ENCODE measurements at places on chromosomes 3 and 15.
A peak's percentile ranks its signal among the peaks of the same experiment; 100 is the strongest.

- DNase-seq = no peak
Observed at GRCh38 chr15:59952960-59953359, 51.2 kb upstream of the FOXB1 start.

DNA sequence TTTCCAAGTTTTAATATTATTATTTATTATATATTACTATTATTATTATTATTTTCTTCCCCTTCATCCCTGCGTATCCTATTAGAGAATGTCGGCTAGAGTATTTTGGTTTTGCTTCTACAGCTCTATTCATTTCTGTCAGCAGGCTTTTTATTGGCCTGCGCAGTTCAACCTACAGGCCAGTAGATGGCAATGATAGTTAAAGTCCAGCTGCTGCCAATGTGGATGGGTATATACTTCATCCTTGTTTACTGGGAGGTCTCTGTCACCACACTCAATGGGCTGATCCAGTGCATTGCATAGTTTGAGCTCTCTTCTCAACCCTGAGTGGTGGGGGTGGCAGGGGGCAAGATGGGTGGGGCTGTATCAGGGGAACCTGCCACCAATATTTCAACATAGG is 799.8 kb downstream of the NSUN3 start:
- no peak for DNase-seq

DNA sequence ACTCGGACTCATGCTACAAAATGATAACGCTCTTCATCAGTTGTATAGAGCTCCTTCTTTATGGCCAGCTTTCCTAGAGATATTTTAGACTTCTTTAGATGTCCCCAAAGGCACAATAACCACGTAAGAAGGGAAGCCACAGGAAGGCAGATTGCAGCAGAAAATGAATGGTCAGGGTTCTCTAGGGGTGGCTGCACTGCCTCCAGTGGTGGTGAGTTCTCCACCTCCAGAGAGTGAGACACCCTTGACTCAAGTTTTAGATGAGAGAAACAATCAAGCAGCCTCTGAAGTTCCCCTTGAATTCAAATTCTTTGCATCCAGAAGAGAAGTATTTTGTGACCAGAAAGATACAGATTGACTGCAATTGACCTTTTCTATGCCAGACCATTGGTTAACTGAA is 191.5 kb downstream of the TP63 start:
- no peak for DNase-seq

DNA sequence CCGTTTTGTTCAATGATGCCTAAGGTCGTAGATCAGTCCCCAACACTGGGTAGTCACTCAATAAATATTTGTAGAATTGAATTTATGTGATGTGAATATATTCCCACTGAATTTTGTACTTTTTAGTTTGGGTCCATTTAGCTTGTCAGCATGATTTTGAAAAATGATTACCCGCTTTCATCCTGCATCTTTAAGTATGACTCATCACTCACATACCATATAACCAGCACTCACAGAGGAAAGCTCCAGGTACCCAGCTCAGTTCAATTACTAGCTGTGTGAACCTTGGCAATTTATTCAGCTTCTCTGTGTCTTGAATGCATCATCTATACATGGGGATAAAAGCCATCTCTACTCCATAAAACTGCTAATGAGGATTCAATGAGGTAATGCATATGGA is 2.2 kb upstream of the MLF1 start:
- no peak for DNase-seq

GRCh38 chr3:12585181-12585580 is 28.3 kb downstream of the MKRN2 start:
- no peak for DNase-seq

DNA sequence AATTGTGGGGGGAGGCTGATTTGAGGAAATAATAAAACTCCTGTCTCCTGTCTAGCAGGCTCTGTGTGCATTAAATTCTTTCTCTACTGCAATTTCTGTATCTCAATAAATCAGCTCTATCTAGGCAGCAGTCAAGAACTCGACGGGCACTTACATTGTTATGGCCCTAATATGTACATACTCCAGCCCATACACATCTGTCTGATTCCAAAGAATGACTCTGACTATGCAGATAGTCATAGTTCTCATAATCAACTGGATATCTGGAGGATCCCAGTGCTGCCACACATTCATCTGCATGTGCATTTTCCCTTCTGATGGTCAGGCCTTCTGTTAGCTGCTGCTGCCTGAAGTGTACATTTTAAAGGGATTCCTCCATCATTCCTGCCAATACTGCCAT is 114.6 kb downstream of the GABRB3 start:
- DNase-seq = no peak

GRCh38 chr3:121943431-121943830 is 49.2 kb downstream of the SLC15A2 start:
- DNase-seq = no peak

- no peak for DNase-seq
Observed at GRCh38 chr15:90749754-90750153, 32.6 kb downstream of the BLM start.

DNA sequence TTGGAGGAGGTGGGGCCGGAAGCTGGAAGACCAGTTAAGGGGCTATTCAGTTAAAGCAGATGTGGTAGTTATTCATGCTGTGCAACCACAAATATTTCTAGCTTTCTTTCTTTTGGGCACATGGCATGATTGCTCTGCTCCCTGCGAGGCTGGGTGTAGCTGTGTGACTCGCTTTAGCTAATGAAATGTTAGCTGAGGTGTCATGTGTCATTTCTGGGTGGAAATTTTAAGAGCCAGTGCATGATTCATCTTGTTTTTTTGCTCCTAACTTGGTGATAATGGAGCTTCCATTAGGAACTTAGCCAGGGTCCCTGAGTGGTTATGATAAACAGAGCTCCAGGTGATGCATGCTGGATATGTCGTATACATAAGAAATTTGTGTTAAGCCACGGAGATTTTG is 300.6 kb downstream of the SATB1 start:
- DNase-seq = no peak

DNA sequence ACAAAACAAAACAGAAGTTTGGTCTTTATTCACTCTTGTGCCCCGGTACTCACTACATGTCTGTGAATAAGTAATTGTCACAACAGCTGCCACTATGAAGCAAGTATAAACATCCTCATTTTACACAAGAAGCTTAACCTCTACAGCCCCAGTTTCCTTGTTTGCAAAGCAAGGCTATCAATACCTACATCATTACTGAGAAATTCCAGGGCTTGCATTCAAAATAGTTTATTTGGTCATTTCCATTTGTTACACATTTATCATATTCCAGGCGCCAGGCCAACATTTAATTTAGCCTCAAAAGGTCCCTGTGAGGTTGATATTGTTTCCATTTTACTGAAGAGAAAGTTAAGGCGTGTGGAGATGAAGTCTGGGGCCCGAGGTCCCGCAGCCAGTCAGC is 161.4 kb upstream of the LRTM1 start:
- no peak for DNase-seq

DNA sequence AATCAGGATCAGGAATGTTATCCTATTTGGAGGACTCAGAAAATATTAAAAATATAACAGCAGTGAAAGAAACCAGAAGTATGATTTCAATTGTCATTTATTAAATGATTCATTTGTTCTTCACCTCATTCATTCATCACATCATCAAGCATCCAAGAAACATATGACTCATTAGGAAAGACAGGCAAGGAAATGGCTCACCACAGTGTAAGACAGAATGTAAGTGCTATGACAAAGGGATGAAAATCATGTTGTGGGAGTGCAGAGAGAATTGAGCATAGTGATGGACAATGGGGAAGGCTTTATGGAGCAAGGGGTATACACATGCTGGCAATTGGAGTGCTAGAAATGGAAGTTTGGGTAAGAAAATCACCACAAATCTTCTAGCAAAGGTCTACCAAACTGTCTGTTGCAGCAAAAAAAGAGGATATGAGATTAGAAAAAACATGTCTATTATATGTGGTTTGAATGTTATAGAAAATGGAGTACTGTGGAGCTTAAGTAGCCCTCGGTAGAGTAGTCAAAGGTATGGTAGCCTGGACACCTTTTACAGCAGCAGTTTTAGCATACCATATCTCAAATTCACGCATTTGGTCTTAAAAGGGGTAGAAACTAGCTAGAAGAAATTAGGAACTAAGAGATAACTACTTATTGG is 111.1 kb upstream of the GPR149 start:
- no peak for DNase-seq

DNA sequence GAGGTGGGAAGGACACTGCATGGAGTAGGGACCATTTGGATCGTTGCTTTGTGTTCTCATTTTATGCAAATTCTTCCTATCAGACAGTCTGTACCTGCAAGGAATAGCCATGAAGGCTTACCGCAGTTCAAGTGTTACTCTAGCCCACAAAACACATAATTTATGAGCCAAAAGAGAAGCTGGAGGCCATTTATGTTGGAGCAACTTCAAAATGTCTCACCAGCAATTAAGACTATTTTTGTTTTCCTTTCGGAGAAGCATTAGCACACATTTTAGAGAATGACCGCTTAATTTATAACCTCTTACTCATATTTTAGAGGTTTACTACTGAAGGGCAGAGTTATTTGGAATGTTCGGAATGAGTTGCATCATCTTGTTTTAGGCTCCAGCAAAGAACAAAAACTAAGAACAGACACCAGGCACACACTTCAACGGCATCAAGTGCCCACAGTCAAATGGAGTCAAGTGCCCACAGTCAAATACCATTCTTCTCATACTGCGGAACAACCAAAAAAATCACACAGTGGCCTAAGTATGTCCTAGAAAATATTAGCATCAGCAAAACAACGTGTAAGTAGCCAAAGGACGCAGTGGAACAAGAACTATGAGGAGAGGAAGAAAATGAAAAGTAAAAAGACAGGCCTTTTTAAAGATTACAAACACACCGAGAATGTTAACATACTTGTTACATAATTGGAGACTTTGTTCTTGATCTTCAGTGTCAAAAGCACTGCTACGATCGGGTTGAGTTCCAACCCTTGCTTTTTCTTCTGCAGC is 17.5 kb upstream of the GOLGA8J start:
- no peak for DNase-seq

DNA sequence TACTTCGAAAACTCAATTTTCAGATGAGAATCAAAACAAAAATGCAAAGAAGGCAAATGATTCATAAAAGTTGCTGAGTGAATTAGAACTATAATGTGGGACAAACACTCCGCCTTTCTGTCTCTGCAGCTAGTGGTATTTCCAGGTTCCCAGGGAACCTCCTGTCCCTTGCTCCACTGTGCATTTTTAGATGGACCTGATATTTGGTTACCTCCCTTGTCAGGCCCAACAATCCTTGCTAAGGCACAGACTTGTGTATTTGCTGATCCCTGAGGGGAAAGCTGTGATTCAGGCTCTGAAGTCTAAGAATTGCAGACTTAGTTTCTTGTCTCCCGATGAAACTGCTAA is 162.7 kb downstream of the LPP start:
- no peak for DNase-seq

DNA sequence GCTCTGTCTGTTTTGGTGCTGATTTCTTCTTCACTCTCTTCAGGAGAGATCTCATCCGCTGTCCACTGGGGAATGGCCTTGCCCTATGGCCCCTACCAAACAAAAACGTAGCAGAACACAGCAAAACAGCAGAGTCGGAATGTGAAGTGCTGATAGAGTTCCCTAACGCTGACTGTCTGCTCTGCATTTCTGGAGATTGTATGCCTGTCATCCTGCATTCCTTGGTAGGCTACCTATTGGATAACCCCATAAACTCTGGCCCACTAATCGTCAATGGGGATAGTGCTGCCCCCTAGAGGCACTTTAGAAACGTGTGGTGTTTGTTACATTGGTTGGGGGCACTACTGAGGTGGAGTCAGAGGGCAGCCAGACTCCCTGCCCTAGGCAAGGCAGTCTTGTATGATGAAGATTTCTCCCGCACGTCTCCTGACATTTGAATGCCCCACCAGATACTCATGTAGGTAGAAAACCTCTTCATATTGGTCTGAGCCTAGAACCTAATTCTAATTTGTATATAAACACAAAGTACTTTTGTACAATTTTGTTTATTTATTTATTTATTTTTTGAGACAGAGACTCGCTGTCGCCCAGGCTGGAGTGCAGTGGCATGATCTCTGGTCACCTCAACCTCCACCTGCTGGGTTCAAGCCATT is 15.6 kb upstream of the MAGEF1 start:
- DNase-seq = peak; percentile 57

DNA sequence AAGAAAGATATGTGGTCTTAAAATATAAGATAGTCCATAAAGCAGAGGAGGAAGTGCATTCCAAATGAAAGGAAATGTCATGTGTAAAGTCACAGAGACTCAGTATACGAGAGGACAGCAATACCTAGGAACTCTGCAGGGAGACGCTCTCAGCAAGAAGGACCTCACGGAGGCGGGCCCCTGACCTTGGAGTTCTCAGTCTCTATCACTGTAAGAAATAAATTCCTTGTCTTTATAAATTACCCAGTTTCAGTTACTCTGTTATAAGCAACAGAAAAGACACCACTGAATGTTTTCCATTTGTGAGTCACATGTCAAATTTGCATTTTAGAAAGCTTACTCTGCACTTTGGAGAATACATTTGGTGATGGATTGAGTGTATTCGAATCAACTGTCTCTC is 140.6 kb downstream of the GBE1 start:
- no peak for DNase-seq

- DNase-seq = no peak
Observed at GRCh38 chr15:82585072-82585471, 44.8 kb upstream of the RPS17 start.

DNA sequence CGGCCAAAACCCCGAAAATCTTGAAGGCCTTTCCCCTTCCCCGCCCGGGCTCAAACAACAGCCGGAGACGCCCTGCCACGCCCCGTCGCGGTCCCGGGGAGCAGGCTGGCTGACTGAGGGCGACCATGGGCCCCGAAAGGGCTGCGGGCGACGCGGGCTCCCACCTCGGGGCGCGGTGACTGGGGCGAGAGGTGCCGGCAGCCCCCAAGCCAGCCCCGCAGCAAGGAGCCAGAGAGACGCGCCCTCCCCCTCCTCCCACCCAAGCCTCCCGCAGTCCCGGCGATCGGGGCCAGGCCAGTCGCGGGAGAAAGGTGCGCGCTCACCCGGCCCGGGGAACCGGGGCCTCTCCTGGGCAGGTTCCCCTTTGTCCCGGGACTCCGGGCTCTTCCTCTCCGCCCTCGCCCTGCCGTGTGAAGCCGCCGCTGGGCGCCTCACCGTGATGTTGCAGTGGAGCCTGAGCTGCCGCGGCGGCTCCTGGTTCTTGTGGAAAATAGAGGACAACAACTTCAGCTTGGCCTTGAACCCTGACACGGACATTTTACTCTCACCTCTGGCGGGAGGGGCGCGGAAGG is 30.6 kb upstream of the ZSCAN2 start:
- DNase-seq = peak; percentile 48

DNA sequence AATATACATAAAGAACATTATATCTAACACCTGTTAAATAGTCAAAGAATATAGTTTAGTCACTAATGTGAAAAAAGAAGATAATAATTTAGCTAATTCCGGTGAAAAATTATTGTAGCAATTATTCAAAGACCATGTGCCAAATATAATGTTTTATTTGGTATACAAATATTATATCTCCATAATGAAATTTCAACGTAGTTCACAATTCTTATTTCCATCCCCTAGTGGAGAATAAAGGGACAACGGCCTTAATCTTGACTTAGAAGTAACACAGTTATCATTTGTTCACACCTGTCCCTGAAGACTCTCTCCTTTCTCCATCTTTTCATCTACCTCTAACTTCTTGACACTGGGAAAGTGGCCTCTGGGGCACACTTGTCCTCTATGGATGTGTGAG is 213.4 kb downstream of the ERC2 start:
- DNase-seq = no peak

All from CD4-positive, alpha-beta T cell treated with Interleukin-10 for 1 hour (primary cell).